ENCODE measurements at places on chromosomes 5 and 9.

DNA sequence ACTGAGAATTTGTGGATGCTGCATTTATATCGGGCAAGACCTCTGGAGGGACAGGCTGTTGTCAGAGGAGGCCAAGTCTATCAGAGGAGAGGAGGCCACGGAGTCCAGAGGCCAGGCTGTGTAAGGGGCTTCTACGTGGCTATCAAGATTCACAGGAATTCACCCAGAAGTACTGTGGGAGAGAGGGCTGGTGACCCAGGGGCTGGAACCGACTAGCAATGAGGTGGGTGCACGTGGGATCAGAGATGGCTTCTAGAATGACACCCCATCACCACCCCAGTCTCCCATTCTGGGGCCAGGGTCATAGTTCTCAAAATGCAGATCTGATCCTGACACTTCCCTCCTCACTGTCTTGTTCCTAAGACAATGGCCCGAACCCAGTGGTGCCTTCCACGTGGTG is 61.2 kb upstream of the PHYKPL start:
- DNase-seq = no peak

GRCh38 chr5:120517607-120518252 is 53.6 kb downstream of the PRR16 start:
- DNase-seq = no peak

GRCh38 chr5:73901043-73901442 is 275.0 kb downstream of the ARHGEF28 start:
- DNase-seq = no peak

- no peak for DNase-seq
Measured at GRCh38 chr9:72826996-72827949, 125.6 kb downstream of the ALDH1A1 start.

DNA sequence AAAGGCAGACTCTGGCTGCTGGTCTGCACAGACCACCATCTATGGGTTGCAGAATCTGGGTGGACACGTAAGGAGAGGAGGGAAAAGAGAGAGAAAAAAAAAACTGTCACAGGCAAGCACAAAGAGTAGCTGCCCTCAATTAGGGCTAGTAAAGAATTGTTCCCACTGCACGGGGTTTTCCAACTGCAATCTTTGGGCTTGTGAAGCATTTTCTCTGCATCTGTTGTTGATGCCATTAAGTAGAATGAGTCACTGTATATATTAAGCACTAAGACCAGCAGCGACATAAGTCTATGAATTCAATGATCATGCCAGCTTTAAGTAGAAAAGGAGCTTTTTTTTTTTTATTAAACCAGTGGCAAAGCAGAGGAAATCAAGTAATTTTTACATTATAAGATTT is 40.2 kb downstream of the MED10 start:
- no peak for DNase-seq

DNA sequence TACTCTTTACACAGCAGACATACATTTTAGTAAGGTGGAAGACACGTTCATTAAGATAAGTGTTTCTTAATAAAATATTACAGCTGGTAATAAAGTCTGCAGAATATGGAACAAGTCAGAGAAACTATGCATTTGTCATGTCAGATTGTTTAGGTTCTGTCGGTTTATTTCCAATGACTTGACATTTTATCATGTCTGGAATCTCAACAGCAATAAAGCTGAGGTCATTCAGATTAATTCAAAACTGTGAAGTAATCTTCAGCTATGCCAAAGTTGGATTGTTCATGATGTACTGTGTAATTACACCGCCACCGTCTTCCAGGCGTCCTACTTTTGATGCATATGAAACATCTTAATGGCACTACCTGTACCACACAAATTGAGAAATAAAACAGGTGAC is 1032.6 kb downstream of the CDH12 start:
- no peak for DNase-seq

DNA sequence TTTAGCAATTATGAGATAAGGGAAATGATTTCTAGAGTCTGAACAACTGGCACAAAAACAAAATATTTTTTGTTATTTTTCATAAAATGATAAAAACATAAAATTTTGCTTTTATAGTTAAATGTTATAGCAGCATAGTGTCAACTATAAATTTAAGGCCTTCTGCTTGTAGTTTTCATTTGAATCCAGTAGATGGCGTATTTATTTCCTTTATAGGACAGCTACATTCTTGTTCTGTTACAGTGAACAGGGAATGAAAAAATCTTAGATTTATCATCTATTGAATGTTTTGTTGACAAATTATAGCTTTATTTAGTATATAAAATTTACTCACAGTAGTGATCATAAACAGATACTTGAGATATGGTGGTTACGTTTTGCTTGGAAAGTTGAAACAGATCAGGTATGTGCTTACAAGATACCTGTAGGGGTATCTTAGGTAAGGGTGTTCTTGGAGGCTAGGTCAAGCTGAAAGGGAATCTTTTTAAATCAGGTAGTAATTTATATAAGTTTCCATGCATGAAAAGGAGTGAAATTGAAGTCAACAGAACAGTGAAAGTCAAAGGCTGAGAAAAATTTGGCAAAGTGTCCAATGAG is 239.3 kb upstream of the GRIN3A start:
- no peak for DNase-seq

DNA sequence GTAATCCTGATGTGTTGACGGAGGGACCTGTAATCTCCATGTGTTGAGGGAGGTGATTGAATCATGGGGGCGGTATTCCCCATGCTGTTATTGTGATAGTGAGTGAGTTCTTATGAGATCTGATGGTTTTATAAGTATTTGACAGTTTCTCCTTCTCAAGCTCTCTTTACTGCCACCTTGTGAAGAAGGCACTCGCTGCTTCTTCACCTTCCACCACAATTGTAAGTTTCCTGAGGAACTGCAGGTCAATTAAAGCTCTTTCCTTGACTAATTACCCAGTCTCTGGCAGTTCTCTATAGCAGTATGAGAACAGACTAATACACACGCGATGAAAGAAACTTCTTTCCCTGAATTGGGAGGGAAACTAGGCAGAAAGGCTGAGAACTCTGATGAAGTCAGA is 141.1 kb upstream of the RAD23B start:
- no peak for DNase-seq

DNA sequence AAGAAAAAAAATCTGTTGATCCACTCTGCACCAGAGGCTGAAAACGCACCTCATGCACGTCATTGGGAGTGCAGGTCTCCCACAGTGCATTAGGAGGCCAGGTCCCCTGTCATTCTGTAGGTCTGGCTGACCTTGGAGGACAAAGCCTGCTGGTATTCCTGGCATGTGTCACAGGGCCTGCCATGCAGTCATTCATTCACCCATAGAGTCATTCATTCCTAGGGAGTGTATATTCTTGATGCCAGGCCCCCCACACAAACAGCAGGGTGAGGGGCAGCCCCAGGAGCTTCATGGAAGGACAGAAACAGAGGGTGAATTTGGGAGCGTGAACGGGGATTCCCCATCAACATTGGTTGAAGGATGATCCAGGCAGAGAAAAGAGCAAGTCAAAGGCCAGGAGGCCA is 2.2 kb downstream of the GBGT1 start:
- DNase-seq = no peak

GRCh38 chr5:179153341-179153901 is 93.2 kb downstream of the ZNF354C start:
- no peak for DNase-seq

DNA sequence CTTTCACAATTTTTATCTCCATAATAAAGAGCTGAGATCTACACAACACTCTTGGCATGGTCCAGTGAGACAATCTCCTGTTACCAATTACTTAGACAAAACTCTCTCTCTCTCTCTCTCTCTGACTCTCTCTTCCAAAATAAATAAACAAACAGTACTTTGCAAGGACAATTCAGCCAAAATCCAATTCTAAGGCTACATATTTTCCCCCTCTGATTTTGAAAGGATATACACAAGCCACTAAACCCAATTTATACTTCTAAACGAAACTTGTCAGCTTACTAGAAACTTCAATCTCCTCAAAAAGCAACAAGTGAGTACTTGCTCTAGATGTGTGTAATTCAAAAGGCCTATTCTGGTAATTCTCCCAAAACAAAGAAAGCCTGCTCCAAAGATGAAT is 26.3 kb upstream of the TNPO1 start:
- no peak for DNase-seq

GRCh38 chr5:147223343-147223742 is 11.5 kb upstream of the STK32A start:
- no peak for DNase-seq

- peak; percentile 68 for DNase-seq
Measured at GRCh38 chr9:133406480-133407307, 11.1 kb downstream of the REXO4 start.

DNA sequence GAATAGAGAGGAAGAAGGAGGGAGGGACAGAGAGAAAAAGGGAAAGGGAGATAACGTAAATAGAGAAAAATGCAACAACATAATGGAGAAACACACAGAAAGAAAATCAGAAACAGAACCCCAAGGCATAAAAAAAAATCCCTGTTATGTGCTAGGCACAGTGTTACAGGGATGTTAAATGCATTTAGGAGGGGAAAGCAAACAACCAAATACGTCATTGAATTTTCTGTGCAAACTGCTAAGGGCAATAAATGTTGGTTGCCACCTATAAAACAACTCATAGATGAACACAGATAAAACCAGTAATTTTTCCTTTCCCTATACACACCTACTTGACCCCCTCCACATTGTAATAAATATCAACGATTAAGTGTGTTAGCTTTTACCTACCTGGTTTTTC is 51.3 kb upstream of the ASTN2 start:
- DNase-seq = no peak

- no peak for DNase-seq
Measured at GRCh38 chr9:101458963-101459631, 23.5 kb upstream of the ALDOB start.

- DNase-seq = peak; percentile 79
Measured at GRCh38 chr9:137459152-137459600, at the start of gene NSMF. TSS of gene NSMF (minus strand) at chr9:137459334. CDS start at chr9:137459102, 232 bp downstream.

- DNase-seq = no peak
Measured at GRCh38 chr5:174423558-174423957, 300.8 kb upstream of the MSX2 start.

GRCh38 chr5:157708866-157709265 is 22.4 kb upstream of the THG1L start:
- DNase-seq = no peak

GRCh38 chr5:59174248-59174844 is 591.5 kb downstream of the RAB3C start:
- no peak for DNase-seq

GRCh38 chr5:8381972-8382371 is 513.0 kb downstream of the MTRR start:
- DNase-seq = no peak

- DNase-seq = no peak
Measured at GRCh38 chr5:115785381-115786065, 30.9 kb downstream of the CDO1 start.

GRCh38 chr9:83238871-83239640 is 176.1 kb upstream of the RASEF start:
- no peak for DNase-seq

DNA sequence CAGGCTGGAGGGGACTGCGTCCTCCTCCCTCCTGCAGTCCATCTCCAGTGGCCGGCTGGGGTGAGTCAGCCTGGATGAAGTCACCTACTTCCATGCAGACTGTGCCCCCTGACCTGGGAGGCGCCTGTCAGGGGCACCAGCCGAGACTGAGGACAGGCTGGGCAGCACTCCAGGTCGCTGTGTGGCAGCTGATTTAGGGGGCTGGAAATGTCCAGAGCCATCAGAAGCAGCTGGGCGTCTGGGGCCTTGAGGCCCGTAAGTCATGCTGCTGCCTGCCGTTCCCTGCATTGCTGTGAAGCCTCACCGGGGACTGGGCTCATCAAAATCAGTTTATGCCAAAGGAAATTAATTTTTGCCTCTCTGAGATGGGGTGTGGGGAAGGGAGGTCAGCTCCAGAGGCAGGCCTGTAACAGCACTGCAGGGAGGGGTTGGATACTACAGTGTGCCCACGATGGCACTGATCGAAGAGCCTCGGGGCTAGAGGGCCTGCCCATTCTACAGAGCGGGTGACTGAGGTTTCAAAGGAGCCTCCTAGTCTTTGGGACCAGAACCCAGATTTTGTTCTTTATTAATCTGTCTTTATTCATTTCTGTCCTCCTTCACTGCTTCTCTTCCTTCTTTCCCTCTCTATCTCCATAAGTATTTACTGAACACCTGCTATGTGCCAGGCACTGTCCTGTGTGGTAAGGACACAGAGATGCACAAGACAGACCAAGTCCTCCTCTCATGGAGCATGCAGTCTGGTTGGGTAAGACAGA is 70.4 kb upstream of the PSD2 start:
- DNase-seq = no peak

- DNase-seq = no peak
Measured at GRCh38 chr9:133122605-133122934, 1.5 kb upstream of the RALGDS start.

DNA sequence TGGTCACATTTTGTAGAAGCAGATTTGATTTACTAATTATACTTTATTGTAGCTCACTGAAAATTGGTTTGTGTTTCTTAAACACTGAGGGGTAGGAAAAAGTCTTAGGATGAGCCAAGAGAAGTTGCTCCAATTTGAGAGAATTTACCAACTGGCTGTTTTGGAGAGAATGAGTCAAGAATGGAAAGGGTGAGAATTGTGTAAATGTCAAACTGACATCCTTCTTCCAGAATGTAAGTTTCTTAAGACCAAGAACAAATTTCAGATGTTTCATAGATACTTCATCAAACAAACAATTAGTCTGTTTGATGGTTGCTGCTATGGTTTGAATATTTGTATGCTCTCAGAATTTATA is 106.2 kb upstream of the TXNDC8 start:
- no peak for DNase-seq
